ENCODE measurements at places on chromosomes 2 and 18.

DNA sequence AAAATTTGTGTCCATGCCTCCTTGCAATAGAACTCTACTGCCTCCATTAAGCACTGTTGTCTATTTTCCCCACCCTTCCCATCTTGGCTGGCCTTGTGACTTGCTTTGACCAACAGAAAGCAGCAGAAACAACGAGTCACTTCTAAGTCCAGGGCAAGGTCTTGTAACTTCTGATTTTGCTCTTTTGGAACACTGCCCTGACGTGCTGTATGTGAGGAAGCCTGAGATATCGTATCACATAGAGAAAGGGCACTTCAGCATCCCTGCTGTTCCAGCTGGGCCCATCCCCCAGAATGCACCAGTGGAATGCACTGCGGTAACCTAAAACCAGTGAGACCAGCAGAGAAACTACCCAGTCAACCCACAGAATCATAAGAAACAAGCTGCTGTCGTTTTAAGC, 28.1 kb downstream of the NCKAP1 start:
- DNase-seq, result no peak

DNA sequence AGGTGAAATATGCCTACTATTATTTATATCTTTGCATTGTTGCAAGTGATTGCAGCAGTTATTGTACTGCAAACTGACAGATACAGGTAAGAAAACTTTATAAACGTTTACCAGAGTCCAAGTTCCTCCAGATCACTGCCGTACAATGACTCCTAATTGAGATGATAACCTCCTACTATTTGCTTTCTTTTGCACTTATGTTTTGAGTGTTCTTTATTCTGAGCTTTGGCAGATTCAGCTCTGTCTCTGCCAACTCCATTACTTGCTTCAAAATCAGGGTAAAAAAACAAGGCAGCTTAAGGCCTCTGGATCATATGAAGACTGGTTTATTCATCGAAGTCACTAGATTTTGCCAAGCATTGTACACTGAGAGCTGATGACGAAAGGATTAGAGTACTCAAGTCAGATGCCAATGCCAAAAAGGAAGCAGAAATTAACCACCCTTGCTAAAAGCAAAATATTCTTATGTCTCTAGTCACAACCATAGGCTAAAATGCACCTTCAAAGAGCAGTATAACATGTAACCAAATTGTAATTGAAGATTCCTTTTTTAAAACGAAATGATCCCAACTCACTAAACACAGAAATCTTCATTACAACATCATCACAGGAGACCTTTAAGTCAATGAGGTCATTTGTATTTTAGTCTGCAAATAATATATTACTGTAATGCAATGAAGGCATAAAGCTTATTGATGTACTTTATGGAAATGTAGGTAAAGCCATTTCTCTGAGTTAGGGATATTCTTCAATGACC, 10.5 kb upstream of the IKZF2 start:
- no peak for DNase-seq

DNA sequence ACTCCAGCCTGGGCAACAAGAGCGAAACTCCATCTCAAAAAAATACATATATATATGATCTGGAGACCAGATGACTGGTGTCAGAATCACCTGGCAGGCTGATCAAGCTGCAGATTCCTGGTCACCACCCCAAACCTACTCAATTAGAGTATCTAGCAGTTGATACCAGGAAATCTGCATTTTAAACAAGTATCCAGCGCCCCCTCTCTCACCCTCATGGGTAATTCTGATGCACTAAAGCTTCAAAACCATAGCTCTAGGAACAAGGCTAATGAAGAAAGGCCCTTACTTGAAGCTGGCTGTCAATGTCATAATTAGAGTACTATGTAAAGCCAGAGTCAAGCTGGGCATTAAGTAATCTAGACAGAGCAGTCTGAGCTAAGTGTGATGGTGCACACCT, 25.0 kb upstream of the PCBP1 start:
- no peak for DNase-seq

DNA sequence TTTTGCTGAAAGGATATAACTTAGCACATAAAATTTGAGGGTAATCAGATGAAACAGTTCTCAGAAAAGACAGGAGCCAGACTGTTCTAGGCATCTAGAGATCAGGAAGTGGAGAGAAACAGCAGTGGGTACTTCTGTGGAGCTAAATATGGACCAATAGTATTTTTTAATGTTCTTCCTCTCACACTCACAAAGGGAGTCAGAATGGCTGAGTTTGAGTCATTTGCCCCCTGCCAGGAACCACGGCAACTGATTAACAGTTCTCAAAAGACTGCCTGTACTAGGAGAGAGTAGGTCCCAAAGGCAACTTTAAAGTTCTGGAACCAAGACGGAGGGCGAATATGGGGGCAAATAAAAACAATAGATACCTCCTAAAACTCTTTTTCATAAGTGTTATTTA, 107.5 kb downstream of the GULP1 start:
- no peak for DNase-seq

GRCh38 chr2:227889336-227889735, 17.9 kb downstream of the DAW1 start:
- no peak for DNase-seq

GRCh38 chr2:203730076-203730729, 23.8 kb downstream of the CD28 start:
- no peak for DNase-seq

GRCh38 chr2:2222931-2223330, 108.1 kb downstream of the MYT1L start:
- DNase-seq, result no peak

GRCh38 chr2:38409156-38410102, 32.4 kb upstream of the ATL2 start:
- DNase-seq, result no peak

- no peak for DNase-seq
Observed at GRCh38 chr2:24621779-24622538, 130.9 kb downstream of the NCOA1 start.

DNA sequence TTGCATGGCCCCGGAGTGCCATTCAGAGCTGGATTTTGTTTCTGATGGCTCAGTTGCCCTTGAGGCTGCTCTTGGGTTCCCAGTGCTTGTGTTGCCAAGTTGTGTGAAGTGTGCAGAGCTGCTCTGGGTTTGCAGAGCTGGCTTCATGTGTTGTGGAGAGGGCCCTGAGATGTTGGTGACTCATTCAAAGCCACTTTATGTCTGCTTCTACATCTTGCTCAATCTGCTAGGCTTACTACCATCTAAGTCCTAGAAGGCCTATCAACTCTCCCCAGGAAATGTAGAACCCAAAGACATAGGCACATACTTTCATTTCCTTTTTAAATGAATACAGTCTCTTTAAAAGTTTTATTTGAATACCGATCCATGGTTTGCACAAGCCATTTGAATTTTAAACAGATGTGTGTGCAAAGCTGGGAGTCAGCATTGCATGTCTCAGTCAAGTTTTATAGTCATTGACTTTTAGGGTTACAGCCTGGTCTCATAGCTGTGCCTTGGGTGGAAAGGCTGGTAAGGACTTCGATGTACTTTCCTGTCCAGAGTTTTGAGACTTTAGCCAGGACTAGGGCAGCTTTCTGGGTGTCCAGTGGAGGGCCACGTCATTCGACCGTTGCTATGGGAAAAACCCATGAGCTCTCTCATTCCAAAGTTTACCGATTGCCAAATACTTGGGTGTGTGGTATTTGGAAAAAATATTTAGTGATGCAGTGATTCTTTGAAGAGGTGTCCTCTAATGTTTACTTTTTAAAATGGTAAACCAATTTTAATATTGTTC, 105.0 kb downstream of the LTBP1 start:
- no peak for DNase-seq

- DNase-seq, result no peak
Observed at GRCh38 chr2:105760639-105761337, 16.1 kb downstream of the NCK2 start.

Measured in stimulated activated CD4-positive, alpha-beta T cell treated with anti-CD3 and anti-CD28 coated beads, Interleukin-1b, Interleukin-23, amount 100 ng/mL, for 1 hour (primary cell).